ENCODE measurements at places on chromosomes 7 and 10.

DNA sequence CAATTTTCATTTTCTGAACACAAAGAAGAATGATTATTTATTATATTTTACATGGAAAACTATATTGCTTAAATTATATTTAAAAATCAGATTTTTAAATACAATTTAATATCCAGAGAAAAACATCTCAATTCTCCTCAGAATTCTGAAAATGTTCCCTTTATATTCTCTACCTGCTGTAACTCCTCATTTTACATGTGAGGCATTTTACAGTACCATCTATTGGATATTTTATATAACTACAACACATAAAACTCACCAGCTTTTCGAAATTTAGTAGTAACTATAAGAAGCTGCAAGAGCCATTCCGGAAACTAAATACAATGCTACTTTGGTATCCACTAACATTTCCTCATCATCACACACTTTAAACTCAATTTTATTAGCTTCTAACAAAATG, 264.6 kb downstream of the DGKB start:
- no peak for DNase-seq

- DNase-seq, result no peak
Measured at GRCh38 chr10:58253184-58253583, 14.5 kb downstream of the IPMK start.

DNA sequence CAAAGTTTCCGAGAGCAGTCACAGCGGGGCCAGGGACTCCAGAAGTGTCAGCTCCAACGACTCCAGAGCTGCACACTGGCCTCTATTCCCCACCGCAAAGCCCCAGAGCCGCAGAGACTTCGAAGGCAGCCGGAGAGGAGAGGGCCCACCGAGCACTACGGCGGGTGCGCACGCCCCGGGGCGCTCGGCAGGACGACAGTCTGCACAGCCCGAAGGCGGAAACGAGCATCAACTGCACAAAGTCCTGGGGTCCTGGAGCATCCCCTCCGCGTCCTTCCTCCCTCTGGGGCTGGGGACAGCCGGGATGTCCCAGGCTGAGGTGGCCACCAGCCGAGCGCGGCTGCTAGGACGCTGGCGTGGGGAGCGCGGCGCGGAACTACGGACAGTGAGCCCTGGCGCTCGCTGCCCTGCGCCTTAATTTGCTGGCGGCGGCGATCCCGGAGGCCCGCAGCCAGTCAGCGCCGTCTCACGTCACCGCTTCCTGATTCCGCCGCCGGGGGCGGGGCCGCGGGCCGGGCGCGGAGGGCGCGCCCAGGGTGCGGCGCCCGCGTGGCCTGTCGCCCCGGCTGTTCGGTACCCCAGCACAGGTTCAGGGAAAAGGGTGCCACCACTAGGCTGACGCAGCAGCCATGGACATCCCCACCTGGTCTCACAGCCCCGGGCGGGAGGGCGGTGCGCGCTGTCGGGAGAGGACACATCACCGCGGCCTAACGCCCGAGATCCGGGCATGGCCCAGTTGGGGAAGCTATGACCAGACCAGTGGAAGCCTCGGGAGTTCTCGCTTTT, at the start of gene TBX20:
Gene TBX20 (minus strand): TSS at position 391 of the 786 bp plus-strand sequence. CDS start 480 bp downstream, outside the sequence.
- peak; percentile 10 for DNase-seq

DNA sequence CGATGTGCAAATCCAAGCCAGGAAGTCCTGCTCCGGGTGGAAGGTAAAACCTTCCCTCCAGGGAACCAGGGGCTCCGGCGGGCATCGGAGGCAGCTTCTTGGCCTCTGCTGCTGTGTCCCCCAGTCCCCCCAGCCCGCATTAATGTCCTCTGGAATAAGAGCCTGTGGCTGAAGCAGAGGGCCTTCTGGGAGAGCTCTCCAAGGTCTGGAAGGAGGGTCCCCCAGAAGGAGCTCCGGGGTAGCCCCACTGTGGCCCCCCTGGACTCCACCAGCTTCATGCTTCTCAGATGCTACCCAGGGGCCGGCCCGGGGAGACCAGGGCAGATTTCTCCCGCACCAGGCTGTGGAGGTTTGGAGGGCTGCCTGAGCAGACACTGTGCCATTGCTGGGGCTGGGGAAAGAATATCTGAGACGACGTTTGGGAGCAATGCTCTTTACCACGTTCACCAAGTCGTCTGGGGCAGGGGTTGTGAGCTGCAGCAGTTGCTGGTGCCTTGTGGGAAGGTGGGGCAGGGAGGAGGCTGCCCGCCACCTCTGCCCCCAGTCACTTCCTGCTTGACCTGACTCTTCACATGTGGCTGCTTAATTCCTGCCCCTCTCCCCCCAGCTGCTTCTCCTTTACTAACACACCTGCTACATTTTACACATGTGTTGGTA, 8.3 kb downstream of the ZNF853 start:
- no peak for DNase-seq

DNA sequence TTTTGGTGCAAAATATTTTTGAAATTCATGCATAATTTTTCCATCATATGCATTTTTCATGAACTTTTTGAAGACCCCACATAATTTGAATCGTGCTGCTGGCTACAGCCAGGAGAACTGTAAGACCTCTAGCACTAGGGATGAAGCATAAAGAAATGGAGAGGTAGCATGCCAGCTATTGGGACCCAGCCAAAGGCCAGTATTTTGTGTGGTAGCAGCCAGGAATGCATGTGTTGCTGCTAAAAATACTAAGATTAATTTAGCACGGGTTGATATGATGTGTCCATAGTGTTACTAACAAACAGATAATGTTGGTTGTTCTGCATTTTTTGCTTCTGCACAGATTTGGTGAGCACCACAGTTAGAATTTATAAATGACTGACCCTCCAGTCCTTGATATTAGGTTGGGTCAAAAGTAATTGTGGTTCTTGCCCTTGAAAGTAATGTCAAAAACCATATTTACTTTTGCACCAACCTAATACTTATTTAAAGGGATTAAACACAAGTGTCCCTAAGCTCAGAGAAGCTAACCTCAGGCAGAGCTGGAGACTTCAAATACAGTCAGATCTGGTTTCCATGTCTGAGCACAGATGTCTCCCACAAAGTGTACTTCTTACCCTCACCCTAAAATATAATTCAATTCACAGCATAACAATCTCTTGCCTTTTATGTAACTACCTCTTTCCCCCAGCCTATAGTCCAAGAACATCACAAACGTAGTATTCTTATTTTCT, 54.1 kb upstream of the NPSR1 start:
- DNase-seq, result no peak
